ENCODE measurements at places on chromosomes 13 and 19.

- no peak for DNase-seq
Observed at GRCh38 chr13:49645451-49645850, 17.1 kb downstream of the ARL11 start.

DNA sequence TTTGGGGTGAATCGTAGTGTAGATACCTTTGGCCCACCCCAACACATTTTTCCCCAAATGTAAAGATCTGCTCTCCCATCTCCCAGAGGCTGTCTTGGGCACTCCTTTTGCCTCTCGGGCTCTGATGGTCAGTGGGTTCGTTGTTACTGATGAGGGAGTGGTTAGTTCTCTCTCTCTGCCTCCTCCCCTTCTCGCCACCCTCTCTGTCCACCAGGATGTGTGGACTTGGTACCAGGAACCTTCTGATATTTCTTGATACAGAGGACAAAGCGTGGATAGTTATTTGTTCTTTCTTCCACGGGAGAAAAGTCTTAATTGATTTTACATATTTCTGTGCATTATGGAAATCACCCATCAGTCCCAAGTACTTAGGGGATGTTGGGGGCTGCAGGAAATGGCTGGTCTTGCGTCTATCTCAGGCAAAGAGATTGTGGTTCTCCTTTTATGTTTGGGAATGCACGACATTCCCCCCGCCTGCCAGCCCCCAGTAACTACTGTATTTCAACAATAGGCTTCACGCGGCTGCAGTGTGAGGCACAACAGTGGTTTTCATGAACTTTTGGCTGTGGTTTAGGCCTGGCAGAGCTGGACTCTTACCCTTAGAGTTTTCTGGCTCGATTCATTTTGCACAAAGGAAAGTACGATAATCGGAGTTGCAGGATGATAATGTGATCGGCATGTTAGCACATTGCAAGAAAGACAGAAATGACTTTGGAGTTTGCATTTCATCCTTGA, 79.0 kb upstream of the ZNF536 start:
- DNase-seq, result no peak

DNA sequence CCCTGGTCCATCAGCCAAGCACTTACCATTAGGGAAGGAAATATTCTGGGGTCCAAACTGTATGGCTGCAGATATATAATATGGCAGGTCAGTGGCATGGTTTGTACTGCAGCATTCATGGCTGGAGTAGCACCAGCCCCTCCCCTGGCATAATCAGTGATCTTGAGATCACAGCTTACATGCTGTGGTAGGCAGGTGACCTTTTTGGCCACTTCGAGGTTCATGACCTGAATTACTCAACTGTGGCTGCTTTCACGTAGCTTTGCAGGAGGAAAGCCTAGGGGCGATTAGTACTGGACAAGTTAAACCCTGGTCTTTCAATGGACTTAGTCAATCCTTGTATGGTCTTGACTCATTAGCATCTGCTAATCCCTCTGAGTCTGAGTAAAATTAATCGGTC, 169.8 kb downstream of the SPRY2 start:
- DNase-seq, result no peak

DNA sequence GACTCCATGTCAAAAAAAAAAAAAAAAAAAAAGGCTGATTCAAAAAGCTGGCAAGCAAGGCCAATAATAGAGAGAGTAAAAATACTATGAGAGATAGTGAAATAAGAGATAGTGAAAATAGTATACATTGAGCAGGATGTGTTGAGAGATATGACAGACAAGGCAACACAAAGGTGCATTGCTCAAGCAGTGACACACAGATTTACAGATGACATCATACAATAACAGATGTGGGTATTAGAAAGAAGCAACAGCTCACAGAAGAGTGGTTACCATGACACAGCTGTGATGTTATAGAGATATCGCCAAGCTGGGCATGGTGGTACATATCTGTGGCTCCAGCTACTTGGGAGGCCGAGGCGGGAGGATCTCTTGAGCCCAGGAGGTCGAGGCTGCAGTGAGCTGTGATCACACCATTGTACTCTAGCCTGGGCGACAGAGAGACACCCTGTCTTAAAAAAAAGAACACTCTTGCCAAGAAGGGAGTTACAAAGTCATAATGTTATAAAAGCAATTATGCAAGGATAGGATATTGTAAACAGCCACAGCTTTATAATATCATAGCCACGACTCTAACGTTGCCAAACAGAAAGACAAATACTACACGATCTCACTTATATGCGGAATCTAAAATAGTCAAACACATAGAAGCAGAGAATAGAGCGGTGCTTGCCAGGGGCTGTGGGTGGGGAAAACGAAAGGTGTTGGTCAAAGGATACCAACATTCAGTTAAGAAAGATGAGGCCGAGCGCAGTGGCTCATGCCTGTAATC, 10.3 kb downstream of the TNFSF9 start:
- DNase-seq, result no peak

DNA sequence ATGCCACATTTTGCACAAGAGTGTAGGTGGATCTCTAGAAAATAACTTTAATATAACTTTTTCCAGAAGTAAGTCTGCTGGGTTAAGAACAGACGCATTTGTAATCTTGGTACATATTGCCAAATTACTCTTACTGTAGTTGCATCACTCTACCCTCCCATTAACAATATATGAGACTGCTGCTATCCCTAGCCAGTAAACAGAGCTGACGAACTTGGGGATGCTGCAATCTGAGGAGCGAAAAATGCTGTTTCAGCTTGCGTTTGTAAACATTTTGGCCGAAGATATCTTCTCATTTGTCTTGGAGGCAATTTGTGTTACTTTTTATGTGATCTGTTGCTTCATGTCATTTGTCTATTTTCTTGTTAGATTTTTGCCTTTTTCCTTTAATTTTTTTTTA, 1482.8 kb downstream of the OLFM4 start:
- no peak for DNase-seq

DNA sequence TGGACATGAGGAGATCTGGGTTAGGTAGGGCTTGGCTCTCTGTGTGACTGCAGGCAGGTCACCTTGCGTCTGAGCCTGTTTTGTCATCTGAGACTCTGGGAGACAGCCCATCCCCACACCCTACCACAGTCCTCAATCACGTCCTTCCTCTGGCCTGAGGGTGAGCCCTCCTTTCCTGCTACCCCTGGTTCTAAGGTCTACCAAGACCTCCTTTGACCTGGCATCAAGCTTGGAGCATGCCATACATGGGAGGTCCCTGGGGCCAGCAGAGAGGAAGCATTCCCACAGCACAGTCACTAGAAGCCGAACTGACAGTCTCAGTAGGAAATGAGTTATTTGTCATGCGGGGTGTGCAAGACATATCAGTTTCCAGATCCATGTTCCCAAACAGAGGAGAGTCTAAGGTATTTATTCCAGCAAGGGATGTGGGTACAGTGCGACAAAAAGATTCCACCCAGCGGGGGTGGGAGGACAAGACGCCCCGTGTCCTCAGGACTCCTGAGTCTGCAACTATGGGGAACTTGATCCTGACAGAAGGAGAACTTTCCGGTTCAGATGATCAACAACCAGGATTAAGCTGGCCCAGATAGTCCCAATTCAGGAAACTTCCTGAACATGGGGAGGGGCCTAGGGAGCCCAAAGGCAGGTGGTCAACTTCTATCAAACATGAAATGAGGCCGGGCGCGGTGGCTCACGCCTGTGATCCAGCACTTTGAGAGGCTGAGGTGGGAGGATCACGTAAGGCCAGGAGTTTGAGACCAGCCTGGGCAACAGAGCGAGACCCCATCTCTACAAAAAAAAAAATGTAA, 9.5 kb downstream of the ARRDC2 start:
- DNase-seq, result no peak

DNA sequence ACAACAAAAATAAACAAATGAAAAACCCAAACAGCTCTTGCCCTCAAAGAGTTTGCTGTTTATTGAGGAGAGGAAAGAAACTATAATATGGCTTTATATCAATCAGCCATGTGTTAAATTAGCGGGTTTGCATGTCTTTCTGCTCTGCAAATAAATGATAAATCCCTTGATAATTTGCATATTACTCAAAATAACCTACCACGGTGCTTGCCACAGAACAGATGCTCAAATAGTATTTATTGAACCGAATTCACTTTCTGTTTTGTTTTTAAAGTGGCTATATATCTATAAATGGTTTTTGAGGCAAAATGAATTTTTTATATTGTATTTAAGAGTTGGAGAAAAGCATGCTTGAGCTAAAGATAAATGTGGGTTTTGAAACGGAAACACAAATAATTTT, 428.1 kb downstream of the ITGBL1 start:
- no peak for DNase-seq

GRCh38 chr19:14556662-14557188, 15.1 kb downstream of the NDUFB7 start:
- DNase-seq, result no peak

DNA sequence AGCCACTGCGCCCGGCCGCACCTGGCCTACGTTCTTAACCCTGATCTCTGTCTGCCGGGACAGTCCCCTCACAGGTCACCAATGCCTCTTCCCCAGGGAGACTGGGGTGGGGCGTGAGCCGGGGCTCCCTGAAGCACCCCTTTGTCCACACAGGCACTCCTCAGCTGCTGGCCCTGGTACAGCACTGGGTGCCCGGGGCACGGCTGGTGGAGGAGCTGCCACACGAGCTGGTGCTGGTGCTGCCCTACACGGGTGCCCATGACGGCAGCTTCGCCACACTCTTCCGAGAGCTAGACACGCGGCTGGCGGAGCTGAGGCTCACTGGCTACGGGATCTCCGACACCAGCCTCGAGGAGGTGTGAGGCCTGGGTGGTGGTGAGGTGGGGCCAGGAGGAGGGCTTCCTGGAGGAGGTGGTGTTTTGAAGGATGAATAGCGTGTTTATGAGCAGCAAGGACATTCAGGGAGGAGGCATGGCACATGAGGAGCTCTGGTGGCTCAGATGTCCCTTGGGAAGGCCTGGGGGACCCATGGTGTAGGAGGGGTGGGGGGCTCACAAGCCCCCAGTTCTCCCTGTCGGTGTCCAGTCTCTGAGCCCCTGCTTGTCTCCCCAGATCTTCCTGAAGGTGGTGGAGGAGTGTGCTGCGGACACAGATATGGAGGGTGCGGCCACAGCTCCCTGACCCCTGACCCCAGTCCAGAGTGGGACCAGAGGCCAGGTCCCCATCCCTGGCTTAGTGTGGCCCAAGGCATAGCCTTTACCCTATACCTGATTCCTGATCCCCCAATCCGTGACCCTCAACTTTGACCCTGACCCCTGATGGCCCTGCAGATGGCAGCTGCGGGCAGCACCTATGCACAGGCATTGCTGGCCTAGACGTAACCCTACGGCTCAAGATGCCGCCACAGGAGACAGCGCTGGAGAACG, 13.5 kb upstream of the ARHGAP45 start:
- no peak for DNase-seq

DNA sequence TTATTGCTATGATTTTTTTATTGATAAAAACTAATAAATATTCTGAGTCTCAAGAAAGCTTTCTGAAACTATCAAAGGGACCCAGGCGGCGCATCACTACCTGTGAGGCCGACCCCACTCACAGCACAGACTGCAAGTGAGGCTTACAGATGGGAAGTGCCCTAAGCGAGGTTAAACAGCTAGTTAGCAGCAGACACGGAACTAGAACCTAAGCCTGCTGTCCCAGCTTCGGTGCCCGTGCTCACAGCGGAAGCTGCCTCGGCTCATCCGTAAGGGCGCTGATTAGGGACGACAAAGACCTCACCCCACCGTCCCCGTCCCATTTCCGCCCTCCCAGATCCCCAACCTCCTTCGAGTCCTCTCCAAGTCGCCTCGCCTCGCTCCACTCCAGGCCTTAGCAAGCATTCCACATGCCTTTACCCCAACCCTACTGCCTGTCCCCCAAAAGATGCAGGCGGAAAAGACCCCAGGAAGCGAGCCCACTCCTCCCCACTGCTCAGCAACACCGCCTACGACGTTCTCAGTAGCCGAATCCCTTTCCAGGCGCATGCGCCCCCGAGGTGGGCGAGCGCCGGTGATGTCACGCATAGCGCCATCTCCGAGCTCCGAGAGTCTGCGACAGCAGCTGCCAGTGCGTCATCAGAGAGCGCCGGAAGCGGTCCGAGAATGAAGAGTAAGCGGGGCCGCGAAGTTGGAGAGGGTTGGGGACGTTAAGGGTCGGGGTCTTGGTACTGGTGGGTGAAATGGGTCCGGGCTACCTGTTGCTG, at the start of gene POP4:
Gene POP4 (plus strand): TSS at position 631 of the 767 bp plus-strand sequence. CDS start 36 bp downstream, at position 667.
- peak; percentile 95 for DNase-seq

GRCh38 chr13:60351326-60351725, 45.7 kb upstream of the TDRD3 start:
- no peak for DNase-seq

GRCh38 chr13:40784540-40784939, 4.9 kb upstream of the SLC25A15 start:
- no peak for DNase-seq

DNA sequence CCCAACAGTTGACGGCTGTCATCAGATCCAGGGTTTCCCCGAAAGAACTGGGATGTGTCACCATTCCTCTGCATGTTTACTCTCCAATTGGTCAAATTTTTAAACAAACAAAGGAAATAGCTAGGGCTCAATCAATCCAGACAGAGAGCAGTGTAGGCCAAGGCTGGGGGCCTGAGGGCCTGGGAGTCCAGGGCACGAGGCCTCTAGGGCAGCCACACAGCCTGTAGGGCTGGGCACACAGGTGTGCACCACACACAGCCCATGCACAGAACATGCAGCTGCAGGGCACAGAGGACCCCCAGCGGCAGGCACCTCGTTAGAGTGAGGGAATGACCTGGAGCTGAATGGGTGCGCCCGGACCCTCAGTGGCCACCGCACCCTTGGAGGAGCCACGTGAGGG, 9.5 kb downstream of the MIER2 start:
- DNase-seq, result no peak

GRCh38 chr19:7897292-7897691, 6.4 kb upstream of the MAP2K7 start:
- DNase-seq, result no peak

DNA sequence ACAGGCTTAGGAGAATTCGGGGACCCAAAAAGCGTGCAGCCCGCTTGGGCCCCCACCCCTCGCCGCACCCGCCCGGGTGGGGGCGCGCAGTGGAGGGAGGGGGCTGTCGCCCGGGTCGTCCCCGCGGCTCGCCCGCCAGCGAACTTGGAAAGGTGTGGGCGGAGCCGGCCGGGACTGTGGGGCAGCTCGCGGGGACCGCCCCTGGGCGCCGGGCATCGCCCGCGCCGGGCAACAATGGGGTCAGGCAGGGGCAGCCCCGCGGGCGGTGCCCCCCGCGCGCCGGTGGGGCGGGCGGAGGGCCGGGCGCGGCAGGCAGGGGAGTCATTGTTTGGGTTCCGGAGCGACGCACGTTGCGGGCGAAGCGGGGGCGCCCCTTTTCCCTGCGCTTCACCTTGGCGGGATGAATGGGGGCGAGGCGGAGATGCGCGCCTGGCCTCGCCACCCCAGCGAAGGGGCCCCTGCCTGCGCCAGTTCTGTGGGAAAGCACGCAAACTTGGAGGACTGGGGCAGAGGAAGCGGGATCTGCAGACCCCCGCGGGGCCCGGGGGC, 647 bp upstream of the KLF12 start:
- DNase-seq, result peak; percentile 79

- peak; percentile 87 for DNase-seq
Observed at GRCh38 chr13:113584205-113584869, at the start of gene TFDP1. Gene TFDP1 (plus strand): TSS chr13:113584753. CDS start chr13:113585838, 1,085 bp downstream.

- no peak for DNase-seq
Observed at GRCh38 chr13:83048419-83048818, 833.9 kb downstream of the SLITRK1 start.

- peak; percentile 41 for DNase-seq
Observed at GRCh38 chr13:44810061-44810840, 179.0 kb downstream of the NUFIP1 start.
